ENCODE measurements at places on chromosomes 2 and 18. TPM values are rescaled to one million over a fixed set of nuclear protein-coding genes. Genes with fewer than 3 reads are reported as not detected.

The IL1F10 gene
- total RNA-seq: not detected

The NT5DC4 gene
- total RNA-seq: not detected

The DIS3L2 gene
- 27.8 TPM for total RNA-seq

The NT5C1B gene
- not detected for total RNA-seq

The C2orf78 gene
- not detected for total RNA-seq

The INHBB gene
- total RNA-seq: 7.9 TPM

The C2orf80 gene
- total RNA-seq: not detected

The GPR45 gene
- not detected for total RNA-seq

The TYMS gene
- total RNA-seq: 1.8 TPM

The SULT1C4 gene
- 1.3 TPM for total RNA-seq

The RIT2 gene
- not detected for total RNA-seq

The CFC1 gene
- total RNA-seq: 16.1 TPM

The DNAJC5G gene
- not detected for total RNA-seq

The EFR3B gene
- total RNA-seq: under 0.01 TPM

The POMC gene
- 92.0 TPM for total RNA-seq

The THADA gene
- 41.9 TPM for total RNA-seq

The SLC9A4 gene
- not detected for total RNA-seq

The ANKRD30BL gene
- total RNA-seq: not detected

The GAL3ST2 gene
- total RNA-seq: not detected

The TTC21B gene
- 29.3 TPM for total RNA-seq

The DSC3 gene
- 0.26 TPM for total RNA-seq

The TTC27 gene
- total RNA-seq: 5.6 TPM

The ABCG8 gene
- not detected for total RNA-seq

The HOXD9 gene
- 0.33 TPM for total RNA-seq

The ABCB11 gene
- total RNA-seq: not detected

The C2orf74 gene
- total RNA-seq: 3.9 TPM

The ANKRD53 gene
- total RNA-seq: 10.2 TPM

The TEX44 gene
- not detected for total RNA-seq

The DAPL1 gene
- total RNA-seq: 9.9 TPM

The ZAP70 gene
- 4.0 TPM for total RNA-seq

The FAM110C gene
- total RNA-seq: 20.4 TPM

The FAM237A gene
- not detected for total RNA-seq

The POTEI gene
- under 0.01 TPM for total RNA-seq

Data from body of pancreas (tissue), 4 donors.